ENCODE measurements at places on chromosomes 1 and 21. TPM values are rescaled to one million over a fixed set of nuclear protein-coding genes. Genes with fewer than 3 reads are reported as not detected.

The NPPA gene
- total RNA-seq = not detected

The RGS4 gene
- total RNA-seq = 255 TPM

The KCNJ9 gene
- total RNA-seq = 0.08 TPM

The RGS18 gene
- not detected for total RNA-seq

The TMPRSS3 gene
- not detected for total RNA-seq

The ZNF695 gene
- 0.82 TPM for total RNA-seq

The SH3BGR gene
- total RNA-seq = 6.2 TPM

The GPR153 gene
- total RNA-seq = 10.9 TPM

The REN gene
- not detected for total RNA-seq

The FMO2 gene
- total RNA-seq = 7.4 TPM

The RUNX3 gene
- total RNA-seq = not detected

The ZNF678 gene
- 8.4 TPM for total RNA-seq

The CR1 gene
- not detected for total RNA-seq

The C8B gene
- not detected for total RNA-seq

The IGSF9 gene
- not detected for total RNA-seq
